NCI-H1694 (cell line): ENCODE measurements at places on chromosomes 3 and 15.

DNA sequence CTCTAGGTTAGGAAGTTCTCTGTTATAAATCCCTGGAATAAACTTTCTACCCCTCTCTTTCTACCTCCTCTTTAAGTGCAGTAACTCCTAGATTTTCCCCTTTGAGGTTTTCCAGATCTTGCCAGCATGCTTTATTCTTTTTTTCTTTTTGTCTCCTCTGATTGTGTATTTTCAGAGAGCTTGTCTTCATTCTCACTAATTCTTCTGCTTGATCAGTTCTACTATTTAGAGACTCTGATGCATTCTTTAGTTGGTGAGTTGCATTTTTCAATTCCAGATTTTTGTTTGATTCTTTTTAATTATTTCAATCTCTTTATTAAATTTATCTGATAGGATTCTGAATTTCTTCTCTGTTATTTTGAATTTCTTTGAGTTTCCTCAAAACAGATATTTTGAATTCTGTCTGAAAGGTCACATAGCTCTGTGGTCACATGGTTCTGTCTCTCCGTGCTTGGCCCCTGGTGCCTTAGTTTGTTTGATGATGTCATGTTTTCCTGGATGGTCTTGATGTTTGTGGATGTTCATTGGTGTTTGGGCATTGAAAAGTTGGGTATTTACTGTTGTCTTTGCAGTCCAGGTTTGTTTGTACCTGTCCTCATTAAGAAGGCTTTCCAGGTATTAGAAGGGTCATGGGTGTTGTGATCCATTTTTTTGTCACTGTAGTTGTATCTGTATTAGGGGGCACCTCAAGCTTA lies 89.2 kb downstream of the BBX start:
- no peak for DNase-seq

DNA sequence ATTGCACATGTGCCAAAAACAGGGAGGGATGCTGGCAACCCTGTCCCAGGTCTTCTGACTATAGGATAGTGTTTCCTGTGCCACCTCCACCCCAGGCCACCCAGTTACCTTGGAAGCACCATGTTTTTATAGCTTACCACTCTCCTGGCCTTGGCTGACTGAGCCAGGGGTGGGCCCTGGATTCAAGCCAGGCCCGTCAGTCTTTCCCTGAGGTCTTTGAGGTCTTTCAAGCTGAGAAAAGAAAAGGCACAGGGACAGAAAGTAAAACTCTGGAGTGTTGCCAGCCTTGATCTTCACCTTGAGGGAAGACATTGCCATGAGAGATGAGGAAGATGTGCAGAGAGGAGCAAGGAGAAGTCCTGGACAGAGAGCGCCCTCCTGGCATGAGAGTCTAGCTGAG lies 46.3 kb downstream of the SYNM start:
- DNase-seq: no peak

- DNase-seq: peak; percentile 45
Measured at GRCh38 chr15:40310001-40310959, 2.5 kb upstream of the PLCB2 start.

- DNase-seq: no peak
Measured at GRCh38 chr15:53811530-53811929, 52.1 kb upstream of the WDR72 start.

- no peak for DNase-seq
Measured at GRCh38 chr3:153553605-153553945, 391.5 kb downstream of the RAP2B start.

DNA sequence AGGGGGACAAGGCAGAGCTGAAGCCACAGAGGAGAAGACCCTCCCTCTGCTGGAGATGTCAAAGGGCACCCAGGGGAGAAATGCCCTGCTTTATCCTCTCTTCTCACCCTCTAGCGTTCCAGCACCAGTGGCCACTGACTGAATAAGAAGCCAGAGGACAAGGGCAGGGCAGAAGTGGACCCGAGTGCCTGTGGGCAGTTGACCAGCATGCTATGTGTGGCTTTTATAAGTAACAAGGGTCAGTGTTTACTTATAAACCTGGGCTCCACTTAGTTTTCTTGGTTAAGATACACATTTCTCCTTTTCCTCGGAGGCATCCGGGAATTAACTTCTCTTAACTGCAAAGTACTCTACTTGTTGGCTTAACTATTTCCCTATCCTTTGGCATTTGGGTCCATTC lies 13.3 kb upstream of the HDAC11 start:
- no peak for DNase-seq

GRCh38 chr3:60979461-60980341 lies 271.6 kb downstream of the FHIT start:
- no peak for DNase-seq

- DNase-seq: no peak
Measured at GRCh38 chr3:72310419-72311380, 525.8 kb upstream of the PROK2 start.
